AG09319 (cell line): ENCODE measurements at places on chromosomes 1 and 21.
A peak's percentile ranks its signal among the peaks of the same experiment; 100 is the strongest.

DNA sequence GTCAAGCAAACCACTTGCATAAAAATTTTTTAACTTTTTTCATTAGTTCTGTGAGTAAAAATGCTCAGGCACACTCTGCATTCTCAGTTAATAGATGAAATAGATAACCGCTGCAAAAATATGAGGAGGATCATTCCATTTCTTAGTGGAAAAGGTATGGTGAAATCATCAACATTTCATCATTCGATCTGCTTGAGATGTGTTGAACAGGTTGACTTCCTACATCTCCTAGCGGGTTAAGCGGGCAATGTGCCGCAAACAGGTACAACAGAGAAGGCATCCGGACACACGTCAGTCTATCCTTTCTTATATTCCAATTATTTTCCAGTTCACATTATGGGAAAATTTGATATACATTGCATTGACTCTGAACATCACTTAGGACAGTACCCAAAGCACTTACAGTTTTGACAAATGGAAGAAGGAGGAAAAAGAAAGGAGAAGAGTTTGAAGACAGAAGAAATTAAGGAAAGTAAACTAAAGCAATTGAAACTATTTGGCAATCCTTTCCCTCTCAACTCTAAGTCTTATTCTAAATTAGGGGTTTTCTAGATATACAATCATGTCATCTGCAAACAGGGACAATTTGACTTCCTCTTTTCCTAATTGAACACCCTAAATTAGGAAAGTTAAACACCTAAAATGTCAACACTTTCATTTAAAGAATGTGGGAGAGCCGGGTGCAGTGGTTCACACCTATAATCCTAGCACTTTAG lies 33.5 kb downstream of the NIBAN1 start:
- no peak for DNase-seq

GRCh38 chr21:32994305-32994704 lies 31.4 kb upstream of the OLIG2 start:
- DNase-seq = peak; percentile 1

DNA sequence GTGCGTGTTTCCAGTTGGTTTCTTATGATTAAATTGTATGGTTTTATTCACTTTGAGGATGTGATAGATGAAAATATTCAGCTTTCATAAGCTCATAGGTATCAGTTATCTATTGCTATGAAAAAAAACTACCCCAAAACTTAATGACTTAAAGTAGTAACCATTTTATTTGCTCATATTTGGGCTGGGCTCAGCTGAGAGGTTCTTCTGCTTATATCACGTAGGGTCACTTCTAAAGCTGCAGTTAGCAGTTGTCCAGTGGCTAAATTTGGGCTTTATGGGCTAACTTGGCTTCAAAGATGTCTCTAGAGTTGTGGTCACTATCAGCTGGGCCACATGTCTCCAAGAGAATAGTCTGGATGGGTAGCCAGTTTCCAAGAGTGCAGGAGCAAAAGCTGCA lies 206.4 kb upstream of the LYPLAL1 start:
- no peak for DNase-seq

DNA sequence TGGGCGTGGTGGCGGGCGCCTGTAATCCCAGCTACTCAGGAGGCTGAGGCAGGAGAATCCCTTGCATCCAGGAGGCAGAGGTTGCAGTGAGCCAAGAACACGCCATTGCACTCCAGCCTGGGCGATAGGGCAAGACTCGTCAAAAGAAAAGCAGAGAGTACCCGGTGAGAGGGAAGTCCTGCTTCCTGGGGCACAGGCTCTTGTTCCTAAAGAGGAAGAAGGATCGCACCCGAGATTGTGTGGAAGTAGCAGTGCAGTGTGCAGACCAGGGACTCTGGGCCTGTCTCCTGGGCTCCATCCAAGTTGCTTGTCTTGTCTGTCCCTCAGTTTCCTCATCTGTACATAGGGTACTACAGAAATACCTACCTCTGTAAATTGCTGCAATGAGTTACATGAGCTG lies 29.6 kb downstream of the NBPF3 start:
- DNase-seq = no peak

- DNase-seq = no peak
These were observed 35.0 kb upstream of the SCAF4 start for GRCh38 chr21:31766899-31767298.

GRCh38 chr1:154478639-154479038 lies 23.4 kb upstream of the TDRD10 start:
- DNase-seq = no peak

DNA sequence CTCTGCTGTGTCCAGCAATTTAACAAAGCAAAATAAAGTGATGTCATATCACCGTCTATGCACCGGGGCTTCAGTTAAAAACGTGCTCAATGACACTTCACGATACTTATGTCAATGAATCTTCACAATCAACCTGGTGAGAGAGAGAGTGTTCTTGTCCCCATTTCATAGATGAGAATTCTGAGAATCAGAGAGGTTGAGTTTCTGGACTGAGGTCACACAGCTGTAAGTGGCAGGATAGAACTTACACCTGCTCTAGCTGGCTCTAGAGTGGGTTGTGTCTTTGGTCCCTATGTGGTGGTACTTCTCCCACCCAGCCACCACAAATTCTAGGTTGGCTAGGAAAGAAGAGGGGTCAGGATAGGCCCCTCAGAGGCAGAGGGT lies 5.2 kb downstream of the NTRK1 start:
- DNase-seq = no peak

GRCh38 chr1:90876101-90876500 lies 145.7 kb downstream of the ZNF644 start:
- DNase-seq = no peak

DNA sequence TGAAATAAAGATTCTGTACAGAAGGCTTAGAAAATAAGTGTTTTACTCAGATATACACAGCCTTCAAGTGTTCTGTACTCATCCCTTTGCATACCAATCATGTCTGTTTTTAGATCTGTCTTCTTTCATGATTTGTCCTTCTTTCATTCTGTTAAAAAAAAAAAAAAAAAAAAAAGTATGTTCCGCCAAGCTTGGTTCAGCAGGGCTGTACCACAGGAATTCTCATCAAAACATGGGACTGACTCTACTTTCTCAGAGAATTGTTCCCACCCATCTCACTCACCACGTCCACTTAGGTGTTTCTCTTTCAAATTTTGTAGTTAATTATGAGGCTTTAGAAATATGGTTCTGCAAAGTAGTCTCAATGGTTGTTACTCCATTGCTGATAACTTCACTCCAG lies 119.0 kb downstream of the AK5 start:
- DNase-seq = no peak

DNA sequence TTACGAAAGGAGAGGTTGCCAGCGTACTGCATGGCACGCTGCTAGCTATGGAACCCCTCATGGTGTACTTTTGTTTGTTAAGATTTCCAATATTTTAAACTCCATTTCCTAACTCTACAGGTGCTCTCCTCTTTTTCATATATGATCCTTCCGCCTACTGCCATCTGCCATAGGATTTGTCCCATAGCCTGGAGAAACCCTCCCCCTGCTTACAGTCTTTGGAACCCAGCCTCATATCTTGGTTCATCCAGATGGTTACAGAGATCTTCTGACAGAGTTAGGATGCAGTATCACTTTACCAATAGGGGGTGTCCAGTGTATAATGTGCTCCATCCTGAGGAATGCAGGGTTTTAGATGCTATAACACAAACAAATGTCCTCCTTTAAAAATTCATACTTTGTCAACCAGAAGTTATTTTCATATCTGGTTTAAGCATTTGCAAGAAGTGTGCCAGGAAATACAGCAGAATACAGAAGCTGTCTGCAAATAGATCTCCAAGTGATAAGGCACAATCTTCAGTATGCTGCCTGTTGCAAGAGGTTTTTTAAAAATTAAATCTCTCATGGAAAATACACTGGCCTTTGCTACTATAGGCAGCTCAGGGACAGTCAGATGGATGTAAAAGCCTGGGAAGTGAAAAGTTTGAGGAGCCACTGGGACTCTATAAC lies 377.8 kb downstream of the KCNH1 start:
- no peak for DNase-seq

- DNase-seq = no peak
These were observed 32.1 kb downstream of the URB2 start for GRCh38 chr1:229657993-229658755.

DNA sequence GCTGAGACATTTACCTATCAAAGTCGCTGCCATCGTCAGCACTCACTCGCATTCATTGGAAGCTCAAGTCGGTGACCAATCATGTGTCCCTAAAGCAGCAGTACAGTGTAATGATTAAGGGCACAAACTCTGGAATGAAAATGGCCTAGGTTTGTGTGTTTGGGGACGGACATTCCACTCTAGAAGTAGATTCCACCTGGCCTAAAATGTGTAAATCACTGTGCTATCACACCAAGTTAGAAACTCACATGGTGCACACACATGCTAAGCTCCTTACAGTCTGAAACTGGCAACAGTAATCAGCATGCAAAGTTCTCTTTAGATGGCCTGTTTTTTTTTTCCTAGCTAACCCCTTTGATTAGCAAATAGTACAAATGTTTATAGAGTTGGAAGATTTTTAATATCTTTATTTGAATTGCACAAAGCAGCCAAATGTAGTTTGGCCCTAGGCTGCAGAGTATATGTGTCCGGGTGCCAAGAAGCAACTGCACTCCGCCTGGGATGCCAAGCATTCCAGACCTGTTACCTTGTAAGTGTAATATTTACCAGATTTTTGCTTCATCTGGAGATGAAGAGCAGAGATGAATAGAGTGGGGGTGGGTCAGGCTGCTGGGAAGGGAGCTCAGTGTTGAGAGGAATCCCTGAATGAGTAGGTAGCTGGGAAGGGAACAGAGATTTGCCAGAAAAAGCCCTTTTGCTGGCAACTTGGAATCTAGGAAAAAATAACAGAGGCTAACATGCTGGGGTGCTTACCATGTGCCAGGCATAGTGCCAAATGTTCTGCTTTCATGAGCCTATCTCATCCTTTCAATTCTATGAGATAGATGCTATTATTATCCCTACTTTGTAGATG lies 35.2 kb downstream of the TGFB2 start:
- peak; percentile 81 for DNase-seq

GRCh38 chr1:227372726-227373130 lies 54.4 kb upstream of the CDC42BPA start:
- DNase-seq = peak; percentile 22

- peak; percentile 89 for DNase-seq
These were observed 1.7 kb downstream of the ALDH9A1 start for GRCh38 chr1:165696625-165697100.

GRCh38 chr1:58802640-58803399 lies 19.0 kb upstream of the JUN start:
- DNase-seq = no peak

GRCh38 chr1:74463333-74463988 lies 49.0 kb downstream of the LRRC53 start:
- DNase-seq = no peak

- DNase-seq = no peak
These were observed 26.5 kb upstream of the RPL11 start for GRCh38 chr1:23664837-23665795.

DNA sequence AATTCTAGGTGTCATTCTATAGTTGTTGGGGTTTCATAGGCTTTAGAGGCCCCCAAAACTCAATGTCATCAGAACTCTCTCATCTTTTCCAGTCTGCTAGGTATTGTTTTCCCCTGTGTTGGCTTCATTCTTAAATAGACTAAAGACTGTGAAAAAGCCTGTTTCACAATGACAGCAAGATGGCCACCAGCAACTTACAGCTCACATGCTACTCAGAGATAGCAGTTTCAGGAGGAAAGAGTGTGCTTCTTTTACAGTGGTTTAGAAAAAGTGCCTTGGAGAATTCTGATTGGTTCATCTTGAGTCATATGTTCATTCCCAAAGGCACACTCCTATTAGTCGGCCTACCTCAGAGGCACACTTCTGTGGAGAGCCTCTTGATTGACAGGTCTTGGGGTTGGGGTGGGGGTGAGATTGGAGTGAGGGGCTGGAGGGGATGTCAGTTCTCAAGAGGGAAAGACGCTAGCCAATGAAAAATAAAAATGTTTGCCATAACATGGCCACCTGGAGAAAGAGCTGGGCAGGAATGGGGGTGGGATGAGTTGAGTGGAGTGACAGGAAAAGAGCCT lies 8.5 kb downstream of the IL23R start:
- no peak for DNase-seq

DNA sequence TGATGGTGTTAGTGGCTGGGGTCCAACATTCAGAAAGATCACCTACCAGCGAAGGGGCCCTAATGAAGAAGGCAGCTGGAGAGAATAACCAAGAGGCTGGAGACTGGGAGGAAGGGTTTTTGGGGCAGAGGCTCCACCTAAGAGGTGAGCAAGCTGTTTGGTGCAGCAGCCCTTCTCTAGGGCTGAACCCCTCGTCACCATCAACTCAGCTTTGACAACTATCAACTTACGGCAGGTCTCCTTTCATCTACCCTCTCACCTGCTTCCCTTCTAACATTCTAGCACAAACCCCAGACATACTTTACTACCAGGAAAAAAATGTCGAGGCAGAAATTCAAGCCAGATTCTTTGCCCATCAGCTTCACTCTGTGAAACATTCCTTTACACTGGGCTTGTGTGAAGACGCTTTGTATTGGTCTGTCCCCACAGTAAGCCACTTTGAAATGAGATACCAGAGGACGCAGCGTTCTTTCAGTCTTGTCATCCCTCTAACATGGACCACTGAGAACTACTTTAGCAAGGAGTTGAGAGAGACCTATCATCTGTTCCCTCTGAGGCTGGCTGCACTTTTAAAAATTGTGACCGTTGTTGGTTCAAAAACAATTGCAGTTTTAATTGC lies 84.6 kb downstream of the RAVER2 start:
- DNase-seq = no peak

- DNase-seq = no peak
These were observed 2.2 kb upstream of the RHEX start for GRCh38 chr1:206050655-206051235.

DNA sequence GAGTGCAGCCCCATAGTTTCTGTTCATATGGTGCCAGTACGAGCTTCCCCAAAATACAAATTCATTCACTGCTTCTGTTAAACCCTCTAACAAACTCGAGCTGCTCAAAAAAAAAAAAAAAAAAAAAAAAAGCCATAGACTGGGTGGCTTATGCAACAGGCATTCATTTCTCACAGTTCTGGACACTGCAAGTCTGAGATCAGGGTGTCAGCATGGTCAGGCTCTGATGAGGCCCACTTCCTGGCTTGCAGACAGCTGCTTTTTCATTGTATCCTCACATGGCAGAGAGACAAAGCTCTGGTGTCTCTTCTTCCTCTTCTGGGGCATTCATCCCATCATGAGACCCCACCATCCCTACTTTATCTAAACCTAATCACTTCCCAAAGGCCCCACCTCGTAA lies 121.6 kb downstream of the PTBP2 start:
- DNase-seq = peak; percentile 3

- DNase-seq = no peak
These were observed 6.8 kb downstream of the CYP2J2 start for GRCh38 chr1:59919746-59920145.

GRCh38 chr1:227948493-227949260 lies 945 bp upstream of the WNT9A start:
- no peak for DNase-seq

GRCh38 chr1:28926629-28927265 lies 12.4 kb downstream of the EPB41 start:
- no peak for DNase-seq

- peak; percentile 20 for DNase-seq
These were observed 62.2 kb downstream of the LRRC40 start for GRCh38 chr1:70143048-70143659.
